ENCODE measurements at places on chromosomes 5 and 9. TPM values are rescaled to one million over a fixed set of nuclear protein-coding genes. Genes with fewer than 3 reads are reported as not detected.

NOP16 gene
- total RNA-seq = 14.0 TPM

RNF224 gene
- not detected for total RNA-seq

TRPM3 gene
- total RNA-seq = not detected

ENTPD8 gene
- not detected for total RNA-seq

ABO gene
- total RNA-seq = not detected

PCDHA9 gene
- total RNA-seq = not detected

NMUR2 gene
- not detected for total RNA-seq

DNA sequence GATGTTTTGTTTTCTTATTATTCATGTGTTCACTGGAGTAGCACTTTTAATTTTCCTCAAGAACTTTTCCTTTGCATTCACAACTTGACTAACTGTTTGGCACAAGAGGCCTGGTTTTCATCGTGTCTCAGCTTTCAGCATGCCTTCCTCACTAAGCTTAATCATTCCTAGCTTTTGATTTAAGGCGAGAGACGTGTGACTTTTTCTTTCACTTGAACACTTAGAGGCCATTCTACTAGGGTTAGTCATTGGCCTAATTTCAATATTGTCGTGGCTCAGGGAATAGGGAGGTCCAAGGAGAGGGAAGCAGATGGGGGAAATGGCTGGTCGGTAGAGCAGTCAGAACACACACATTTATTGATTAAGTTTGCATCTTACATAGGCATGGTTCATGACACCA is 94.0 kb downstream of the ZNF462 start:
- peak; percentile 82 for DNase-seq

DNA sequence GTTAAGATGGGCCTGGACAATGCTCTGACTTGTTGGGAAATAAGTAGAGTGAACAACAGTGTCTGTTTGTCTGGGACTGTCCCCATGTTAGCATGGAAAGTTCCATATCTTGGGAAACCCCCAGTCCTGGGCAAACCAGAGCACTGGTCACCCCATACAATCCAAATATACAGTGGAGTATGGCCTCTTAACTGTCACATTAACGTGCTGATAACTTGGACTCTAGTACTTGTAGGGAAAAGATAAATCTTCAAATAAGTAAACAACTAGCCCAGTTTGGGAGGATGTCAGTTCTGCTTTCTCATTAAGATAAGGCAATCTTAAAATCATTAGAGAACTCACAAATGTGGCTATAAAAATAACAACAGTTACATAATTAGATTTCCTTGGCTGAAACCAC is 47.6 kb upstream of the JAK2 start:
- no peak for DNase-seq

DNA sequence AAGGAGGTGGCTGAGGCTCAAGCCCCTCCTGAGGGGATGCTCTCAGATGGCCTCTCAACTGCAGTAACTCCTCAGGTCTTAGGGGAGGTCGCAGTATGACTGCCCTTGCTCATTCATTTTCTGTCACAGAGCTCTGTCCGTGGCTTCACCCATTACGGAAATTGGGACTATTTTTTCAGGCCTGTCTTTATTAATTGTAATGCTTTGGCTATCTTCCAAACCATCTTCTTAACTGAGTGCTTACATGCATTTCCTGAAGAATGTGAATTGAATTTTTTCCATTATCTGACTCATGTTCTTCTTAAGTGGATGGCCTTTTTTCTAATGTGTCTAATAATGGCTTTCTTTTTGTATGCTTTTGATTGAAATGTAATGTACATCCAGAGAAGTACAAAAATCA is 36.4 kb upstream of the SV2C start:
- no peak for DNase-seq

DNA sequence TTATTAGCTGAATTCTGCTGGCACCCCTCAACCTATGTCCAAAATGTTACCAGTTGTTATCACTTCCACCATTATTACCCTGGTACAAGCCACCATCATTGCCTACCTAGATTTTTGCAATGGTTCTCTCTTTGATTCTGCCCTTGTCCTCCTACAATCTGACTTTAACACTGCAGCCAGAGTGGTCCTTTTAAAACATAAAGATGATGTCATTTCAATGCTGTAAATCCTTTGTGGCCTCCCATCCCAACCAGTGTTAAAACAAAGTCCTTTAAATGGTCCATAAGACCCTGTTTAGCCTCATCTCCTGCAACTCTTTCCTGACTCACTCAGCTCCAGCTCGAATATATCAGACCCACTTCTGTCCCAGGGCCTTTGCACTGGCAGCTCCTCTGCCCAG is 54.9 kb upstream of the FSTL4 start:
- DNase-seq = no peak

- DNase-seq = no peak
Observed at GRCh38 chr9:131214286-131214856, 61.9 kb downstream of the FAM78A start.

DNA sequence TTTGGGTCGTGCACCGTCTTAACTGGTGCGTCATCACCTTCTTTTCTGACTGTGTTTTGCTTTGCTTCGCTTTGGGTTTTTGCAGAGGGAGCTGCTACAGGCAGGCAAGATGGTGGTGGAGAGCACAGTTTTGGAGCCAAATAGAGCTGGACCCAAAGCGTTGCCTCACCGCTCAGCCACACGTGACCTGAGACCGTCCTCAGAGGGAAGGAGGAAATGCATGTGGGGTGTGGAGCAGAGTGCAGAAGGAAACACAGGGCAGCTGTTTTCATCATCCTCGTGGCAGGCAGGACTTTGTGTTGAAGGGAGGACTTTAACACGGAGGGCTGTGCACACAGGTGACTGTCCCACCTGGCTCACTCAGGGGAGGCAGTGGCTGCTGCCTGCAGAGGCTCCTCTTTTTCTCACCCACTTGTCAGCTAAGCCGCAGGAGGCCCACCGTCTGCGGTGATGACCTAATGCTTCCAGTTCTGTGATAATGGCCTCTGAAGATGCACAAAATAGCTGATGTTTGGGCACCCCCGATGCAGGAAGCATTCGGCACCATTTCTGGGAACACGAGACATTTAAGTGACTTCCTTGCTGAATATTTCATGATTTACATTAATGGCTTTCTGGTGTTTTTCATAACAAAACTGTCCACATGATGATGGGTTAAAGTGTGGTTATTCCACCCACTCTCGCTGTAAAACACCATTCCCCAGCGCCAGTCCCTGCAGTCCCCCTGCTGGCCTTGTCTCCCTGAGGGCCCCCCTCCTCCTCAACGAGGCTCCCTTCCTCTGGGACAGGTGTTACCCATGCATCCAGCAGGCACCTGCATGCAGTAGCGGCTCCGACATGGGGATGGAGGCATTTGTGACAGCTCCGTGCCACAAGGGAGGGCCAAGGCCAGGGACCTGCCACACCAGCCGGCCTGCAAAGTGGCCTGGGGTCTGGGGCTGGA is 12.4 kb upstream of the UBAC1 start:
- no peak for DNase-seq

- peak; percentile 78 for DNase-seq
Observed at GRCh38 chr5:149990518-149991376, 9.7 kb downstream of the TIGD6 start.

GRCh38 chr5:150573867-150574817 is 66.2 kb downstream of the NDST1 start:
- DNase-seq = no peak

DNA sequence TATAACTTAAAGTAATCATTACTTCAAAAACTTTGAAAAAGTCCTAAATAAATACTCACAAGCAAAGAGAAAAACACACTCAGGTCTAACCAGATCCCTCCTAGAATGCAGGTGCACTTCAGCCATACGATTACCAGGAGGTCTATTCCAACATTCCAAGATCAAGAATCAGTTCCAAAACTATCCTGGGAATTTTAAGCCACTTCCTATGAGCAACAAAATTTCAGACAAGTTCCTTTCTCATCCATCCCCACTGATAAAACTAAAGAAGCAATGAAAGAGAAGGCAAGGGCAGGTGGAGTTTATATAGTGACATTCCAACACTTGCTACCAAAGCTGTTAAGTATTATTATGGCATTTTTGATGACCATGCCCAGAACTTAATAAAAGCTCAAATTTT is 29.6 kb downstream of the MLLT3 start:
- DNase-seq = peak; percentile 63

GRCh38 chr5:171673328-171673727 is 112.3 kb upstream of the SMIM23 start:
- no peak for DNase-seq

- no peak for DNase-seq
Observed at GRCh38 chr9:76642701-76643209, 121.5 kb upstream of the PCA3 start.

DNA sequence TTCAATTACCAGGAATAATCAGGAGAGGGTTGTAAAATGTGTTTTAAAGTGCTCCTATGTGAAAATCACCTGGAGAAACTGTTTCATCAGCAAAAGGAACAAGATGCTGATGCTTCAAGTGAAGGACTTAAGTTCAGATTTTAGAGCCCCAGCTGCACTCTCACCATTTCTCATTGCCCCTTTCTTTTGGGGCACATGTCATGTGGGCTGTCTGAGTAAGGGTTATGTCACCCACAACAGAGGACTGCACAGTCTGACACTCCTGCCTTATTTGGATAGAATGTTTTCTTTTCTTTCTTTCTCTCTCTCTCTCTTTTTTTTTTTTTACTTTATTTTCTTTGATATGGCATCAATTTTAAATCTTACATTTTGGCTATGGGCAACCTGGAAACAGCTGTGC is 204.1 kb upstream of the EFNA5 start:
- DNase-seq = peak; percentile 55

DNA sequence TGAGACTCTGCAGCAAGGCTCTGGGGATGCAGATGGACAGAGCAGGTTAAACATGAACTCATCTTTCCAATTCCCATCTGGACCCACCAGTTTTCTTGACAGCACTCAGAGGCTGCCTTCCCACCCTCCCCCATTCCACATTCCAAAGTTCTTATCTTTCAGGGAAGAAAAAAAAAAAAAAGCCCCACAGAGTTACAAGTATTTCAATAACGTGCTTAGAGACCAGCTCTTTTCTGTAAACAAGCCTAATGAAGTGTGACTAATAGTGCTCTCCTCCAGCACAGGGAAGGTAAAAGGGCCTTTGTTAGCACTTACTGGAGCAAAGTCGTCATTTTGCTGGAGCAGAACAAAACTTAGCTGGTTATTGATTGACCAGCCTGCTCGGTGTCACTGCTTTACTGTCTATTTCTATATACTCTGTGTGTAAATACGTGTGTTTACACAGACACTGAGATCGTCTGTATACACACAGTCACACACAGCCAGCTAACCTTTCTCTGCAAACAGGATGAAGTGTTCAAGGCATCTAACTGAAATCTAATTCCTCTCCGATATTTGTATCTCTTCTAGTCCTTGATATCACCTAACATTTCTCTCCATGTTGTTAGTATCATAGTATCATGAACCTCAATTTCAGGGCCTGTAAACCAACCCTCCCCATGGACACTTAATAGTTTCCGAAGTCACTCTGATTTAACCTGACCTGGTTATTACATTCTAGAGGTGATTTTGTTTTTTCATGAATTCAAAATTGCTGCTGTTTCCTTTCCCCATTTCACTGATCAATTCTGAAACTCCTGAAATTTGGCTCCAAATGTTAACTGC is 84.9 kb downstream of the ZNF608 start:
- peak; percentile 95 for DNase-seq

GRCh38 chr5:54186108-54186507 is 124.3 kb downstream of the ARL15 start:
- DNase-seq = no peak

GRCh38 chr5:107072440-107072839 is 598.3 kb downstream of the EFNA5 start:
- peak; percentile 7 for DNase-seq

GRCh38 chr9:136995362-136995761 is 1.0 kb downstream of the CLIC3 start:
- no peak for DNase-seq

DNA sequence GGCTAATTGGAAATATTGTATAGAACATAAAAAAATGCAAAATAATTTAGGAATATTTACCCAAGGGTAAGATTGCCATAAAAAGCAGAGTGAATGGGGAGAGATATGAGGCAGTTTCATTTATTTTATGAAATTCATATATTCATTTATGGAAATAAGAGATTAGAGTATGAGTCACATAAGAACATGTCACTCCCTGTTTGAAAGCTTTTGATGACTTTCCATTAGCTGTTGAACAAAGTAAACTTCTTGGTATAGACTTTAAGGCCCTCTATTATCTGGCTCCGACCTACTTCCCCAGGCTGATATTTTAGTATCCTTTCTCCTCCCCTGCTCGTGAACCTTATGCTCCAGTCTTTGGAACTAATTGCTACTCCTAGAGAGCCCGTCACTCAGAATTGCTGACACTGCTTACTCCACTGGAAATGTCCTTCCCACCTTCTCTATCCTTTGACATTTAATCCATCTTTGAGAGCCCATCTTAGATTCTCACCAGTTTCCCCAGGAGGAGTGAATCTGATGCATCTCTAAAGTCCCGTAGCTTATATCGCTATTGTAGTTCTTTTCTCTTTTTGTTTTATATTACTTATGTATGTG is 8.9 kb upstream of the ACTBL2 start:
- DNase-seq = no peak

DNA sequence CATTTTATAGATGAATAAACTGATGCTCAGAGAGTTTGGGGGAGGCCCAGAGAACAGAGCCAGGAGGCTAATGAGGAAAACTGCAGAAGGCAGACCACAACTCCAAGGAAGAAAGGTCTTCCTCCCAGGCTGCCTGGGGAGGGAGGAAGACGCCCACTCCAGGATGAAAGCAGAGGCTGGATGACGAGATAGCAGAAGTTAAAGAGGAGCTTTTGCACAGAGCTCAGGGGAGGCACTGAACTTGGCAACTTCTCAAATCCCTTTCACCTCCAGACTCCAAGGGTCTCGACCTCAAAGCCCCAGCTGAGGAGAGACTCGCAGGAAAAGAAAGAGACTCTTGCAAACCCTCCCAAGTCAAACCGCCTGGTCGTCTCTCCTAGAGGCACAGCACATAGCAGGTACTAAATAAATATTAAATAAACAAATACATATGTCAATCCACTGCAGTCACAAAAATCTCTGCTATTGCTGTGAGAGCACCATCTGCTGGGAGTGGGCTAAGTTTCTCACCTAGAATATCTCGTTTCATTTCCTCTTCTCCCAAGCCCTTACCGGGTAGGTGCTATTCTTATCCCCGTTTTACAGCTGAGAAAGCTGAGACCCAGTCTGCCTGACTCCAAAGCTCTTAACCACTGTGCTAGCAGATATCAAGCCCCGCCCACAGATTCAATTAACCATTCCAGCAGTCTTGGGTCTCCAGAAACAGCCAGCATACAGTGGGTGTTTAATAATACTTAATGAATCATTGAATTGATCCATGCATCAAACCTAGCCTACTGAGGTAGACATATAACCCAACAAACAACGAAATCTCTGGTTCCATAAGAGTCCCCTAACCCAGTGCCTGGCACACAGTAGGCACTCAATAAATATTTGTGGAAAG is 97.8 kb upstream of the HAND1 start:
- no peak for DNase-seq
